ENCODE measurements at places on chromosomes 2 and 18.

- no peak for DNase-seq
These were observed 605.2 kb upstream of the ID2 start for GRCh38 chr2:8076448-8077342.

GRCh38 chr18:35097195-35097594 is 56.0 kb downstream of the MAPRE2 start:
- no peak for DNase-seq

DNA sequence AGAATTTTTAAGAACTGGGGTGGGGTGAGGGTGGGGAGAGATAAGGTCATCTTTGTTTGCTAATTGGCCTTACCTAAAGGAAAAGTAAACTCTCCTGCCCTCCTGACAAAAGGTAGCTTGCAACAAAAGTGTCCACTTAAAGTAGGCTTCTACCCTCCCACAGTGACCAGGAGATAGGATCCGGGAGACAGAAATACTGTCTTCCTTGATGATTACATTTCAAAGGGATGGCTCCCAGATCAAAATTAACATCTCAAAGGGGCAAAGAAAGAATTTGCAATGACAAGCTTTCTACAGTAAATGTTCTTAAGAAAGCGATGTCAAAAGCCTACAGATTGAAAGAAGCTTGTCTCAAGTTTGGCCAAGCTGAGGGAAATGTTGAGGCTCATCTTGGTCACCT is 775.3 kb downstream of the CPS1 start:
- DNase-seq = no peak

DNA sequence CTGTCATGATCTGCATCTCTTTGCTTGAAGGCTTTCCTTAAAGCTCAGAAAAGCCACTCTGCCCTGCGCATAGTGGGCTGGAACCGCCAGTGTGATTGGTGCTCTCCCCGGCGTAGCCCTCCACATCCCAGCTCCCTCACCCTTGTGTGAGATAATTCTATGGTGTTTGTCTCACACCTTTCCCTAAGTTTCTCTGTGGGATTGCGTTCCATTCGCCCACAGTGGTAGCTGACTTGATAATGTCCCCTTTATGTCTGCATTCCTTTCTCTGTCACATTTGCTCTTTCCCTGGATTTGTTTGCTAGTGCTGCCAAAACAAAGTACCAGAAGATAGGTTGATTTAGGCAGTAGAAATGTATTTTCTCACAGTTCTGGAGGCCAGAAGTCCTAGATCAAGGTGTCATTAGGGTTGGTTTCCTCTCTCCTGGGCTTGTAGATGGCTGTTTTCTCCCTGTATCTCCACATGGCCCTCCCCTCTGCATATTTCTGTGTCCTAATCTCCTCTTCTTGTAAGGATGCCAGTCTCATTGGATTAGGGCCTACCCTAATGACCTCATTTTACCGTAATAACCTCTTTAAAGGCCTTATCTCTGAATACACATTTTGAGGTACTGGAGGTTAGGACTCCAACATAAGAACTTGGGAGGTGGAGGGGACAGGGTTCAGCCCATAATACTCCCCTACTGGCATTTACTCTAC is 7.4 kb upstream of the TMEM87B start:
- no peak for DNase-seq

Data from activated naive CD4-positive, alpha-beta T cell treated with anti-CD3 and anti-CD28 coated beads for 36 hours (primary cell).